CD4-positive, alpha-beta T cell treated with Interleukin-15 for 4 hours (primary cell): ENCODE measurements at places on chromosomes 2 and 18.

- DNase-seq: no peak
Observed at GRCh38 chr2:80338794-80339193, 34.2 kb upstream of the LRRTM1 start.

DNA sequence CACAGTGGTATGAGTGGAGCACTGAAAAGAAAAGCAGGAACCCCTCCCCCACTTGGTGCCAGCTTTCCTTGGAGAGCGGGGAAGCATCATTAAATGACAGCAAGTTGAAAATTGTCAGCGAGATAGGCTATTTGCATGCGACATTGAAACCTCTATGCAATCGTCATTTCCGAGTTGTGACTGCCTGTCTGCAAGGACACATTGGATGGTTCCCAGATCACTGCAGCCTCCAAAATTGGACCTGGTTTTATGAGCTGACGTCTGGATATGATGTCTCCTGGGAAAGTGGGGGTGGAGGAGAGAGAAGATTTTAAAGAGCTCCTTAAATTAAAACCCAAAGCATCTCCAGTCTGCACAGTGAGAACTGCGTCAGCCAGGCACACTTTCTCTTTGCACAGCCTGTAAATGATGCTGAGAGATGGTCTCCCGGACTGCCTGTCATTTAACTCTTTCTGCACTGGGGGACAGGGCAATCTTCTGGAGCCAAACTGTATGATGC lies 57.8 kb upstream of the KIF5C start:
- DNase-seq: no peak

GRCh38 chr18:59189008-59189407 lies 30.9 kb upstream of the GRP start:
- no peak for DNase-seq

DNA sequence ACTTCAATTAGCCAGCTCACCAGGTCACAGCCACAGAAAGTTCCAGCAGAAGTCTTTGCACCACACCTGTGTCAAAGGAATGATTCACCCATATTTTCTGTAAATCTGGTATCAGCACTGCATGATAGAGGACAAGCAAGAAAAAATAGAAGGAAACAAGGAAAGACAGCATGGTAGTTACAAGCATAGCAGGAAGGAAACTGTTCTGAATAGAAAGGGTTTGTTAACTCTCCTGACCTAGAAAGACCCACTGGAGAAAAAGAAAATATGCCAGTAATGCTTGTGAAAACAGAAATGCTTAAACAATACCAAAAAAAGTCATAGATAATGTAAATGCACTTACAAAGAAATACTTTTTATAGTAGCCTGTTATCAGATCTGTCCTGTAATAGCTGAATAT lies 40.8 kb downstream of the SCRN3 start:
- DNase-seq: no peak

- DNase-seq: no peak
Observed at GRCh38 chr2:206855585-206856433, 83.5 kb upstream of the CPO start.

DNA sequence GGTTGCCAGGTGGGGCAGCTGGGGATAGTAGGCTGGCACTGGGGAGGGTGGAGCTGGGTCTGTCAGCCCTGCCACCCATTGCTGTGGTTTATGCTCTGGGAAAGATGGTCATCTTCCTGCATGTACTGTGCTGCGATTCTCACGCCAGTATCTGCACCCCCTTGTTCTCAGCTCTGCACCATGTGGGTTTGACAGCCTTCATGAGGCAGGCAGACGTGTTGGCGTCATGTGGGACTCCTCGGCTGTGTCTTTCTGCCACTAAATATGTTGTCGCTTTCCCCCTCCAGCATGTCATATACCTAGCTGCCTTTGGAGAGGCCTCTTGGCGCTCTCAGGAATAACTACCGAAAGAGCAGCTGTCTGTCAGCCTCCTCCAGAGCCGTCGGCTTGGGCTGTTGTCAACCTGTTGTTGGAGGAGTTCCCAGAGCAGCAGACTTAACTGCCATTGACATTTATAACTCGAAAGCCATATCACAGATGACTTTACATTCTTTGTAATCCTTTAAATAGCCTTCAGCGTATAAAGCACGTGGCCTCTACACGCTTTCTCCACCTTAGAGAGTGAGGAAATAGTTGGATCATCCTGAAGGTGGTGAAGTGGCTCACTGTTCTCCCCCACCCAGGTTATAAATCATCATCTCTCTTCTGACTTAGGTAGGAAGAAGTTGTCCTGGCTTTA lies 80.4 kb upstream of the MGAT5 start:
- no peak for DNase-seq

- no peak for DNase-seq
Observed at GRCh38 chr2:12767541-12767940, 50.8 kb downstream of the TRIB2 start.

- no peak for DNase-seq
Observed at GRCh38 chr18:34632321-34632720, 77.8 kb upstream of the DTNA start.

GRCh38 chr2:172230889-172231401 lies 128.2 kb upstream of the DLX2 start:
- no peak for DNase-seq

DNA sequence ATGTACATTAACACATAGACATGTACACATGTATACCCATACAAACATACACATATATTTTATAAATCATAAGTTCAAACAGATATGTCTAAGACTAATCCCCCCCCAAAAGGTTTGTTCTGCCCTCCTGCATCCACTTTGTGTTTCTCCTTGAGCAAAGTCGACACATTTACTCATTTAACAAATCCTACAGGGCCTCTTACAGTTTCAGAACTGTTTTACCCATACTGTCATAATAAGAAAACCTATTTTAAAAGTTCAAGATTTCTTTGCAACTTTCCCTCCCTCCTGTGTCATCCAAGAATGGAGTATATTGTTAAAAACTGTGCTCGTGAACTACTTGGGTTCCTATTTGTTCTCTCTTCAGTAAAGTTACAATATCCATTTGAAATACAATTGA lies 166.7 kb downstream of the L3MBTL4 start:
- DNase-seq: no peak

DNA sequence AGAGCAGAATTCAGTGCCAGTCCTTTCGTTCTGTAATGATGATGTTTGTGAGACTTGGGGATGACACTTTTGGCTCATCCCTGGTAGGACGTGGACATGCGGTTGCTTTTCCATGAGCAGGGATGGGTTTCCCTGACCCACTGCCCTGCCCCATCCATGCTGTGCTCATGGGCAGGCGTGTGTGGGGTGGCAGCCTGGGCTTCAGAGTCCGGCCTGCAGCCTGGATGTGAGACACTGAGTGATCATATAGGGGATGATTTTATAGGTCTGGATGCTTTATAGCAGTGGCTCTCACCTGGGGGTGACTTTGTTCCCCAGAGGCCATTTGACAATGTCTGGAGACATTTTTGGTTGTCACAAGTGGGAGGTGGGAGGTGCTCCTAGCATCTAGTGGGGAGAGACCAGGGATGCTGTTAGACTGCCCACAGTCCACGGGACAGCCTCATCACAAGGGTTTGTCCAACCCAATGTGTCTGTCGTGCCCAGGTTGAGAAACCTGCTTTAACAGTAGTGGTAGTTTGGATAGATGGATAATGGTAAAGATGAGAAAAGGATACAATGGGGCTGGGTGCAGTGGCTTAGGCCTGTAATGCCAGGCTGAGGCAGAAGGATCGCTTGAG lies 38.9 kb downstream of the LDLRAD4 start:
- DNase-seq: no peak

- no peak for DNase-seq
Observed at GRCh38 chr2:2269989-2270562, 61.0 kb downstream of the MYT1L start.
